NCI-H510A treated with DMSO at 0.1 percent for 48 hours (cell line): ENCODE measurements at places on chromosomes 1 and 21.

GRCh38 chr21:44766818-44767354 is 34.7 kb downstream of the UBE2G2 start:
- DNase-seq, result no peak

- no peak for DNase-seq
These were observed 45.9 kb upstream of the SAMD13 start for GRCh38 chr1:84255582-84255981.

DNA sequence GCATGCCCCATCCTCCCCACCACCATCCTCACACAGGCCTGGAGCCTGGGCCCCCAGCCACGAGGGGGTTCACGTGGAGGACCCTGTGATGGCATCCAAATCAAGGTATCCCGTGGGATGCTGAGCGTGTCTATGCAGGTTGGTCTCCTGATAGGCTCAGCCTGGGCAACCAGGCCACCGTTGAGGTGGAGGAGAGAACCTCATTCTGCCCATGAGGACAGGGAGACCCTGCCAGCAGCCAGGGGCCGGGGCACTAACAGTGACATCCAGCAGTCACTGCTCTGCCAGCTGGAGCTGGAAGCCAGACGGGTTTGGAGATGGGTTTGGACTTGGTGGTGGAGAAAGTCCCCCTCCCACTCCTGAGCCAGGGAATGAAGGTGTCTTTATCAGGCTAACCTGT is 582.8 kb downstream of the MATN1 start:
- no peak for DNase-seq

- DNase-seq, result no peak
These were observed 40.2 kb downstream of the PRSS38 start for GRCh38 chr1:227855687-227856086.

DNA sequence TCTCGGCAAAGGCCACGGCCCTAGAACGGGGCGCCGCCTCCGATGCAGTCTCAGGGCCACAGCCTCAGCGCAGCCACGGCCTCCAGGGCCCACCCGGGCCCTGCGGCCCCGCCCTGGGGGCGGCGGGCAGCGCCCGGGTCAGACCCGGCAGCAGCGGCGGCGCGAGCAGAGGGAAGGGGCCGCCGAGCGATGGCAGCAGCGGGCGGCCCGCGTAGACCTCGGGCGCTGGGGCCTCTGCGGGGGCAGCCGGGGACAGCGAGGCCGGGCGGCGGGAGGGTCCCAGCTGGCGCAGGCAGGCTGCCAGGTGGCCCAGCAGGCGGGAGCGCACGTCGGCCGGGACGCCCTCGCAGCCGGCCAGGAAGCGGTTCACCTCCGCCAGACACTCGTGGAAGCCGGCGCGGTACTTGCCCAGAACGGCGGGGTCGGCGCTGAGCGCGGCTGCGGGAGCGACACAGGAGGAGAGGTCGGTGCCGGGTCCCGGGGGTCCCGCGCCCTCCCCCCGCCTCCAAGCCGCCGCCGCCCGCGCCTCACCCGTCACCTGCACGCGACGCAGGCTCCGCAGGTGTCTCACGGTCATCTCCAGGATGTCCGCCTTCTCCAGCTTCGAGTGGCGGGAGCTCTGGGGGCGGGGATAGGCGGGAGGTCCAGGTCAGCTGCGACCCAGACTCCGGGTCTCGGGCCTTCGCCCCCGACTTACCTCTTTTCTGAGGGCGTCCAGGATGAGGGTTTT is 737 bp downstream of the HES4 start:
- DNase-seq, result peak; percentile 37

- DNase-seq, result no peak
These were observed 46.3 kb downstream of the SLC30A10 start for GRCh38 chr1:219882096-219882495.
